ENCODE measurements at places on chromosomes 16 and 17.
A peak's percentile ranks its signal among the peaks of the same experiment; 100 is the strongest.

GRCh38 chr17:35372846-35373533 is 431 bp downstream of the SLFN11 start:
- no peak for DNase-seq

DNA sequence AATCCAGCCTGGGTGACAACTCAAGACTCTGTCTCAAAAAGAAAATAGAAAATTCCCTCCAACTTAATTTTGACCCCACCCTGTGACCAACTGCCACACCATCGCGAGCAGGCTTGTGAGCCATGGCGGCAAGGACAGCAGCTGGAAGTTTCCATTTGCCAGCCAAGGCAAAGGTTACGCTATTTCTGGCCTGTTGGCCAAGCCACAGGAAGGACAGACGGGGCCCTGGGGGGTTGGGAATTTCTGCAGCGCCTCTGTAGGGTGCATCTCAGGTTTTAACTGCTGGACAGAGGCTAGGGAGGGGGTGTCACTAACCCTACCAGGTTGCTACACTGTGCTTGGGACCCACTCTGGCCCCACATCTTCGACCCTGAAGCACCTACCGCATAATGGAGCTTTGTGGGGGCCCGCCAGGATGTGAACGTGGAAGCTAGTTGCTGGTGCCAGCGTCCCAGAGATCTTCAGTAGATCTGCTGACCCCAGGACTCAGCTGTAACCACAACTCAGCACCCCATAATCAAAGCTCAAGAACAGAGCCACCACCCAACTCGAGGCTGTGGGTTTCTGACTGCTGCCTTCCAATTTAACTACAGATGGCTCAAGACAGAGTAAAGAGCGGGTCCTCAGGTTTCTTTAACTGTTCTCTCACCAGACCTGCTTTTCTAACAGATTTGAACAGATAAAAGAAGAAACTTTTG is 10.9 kb downstream of the KIFC3 start:
- no peak for DNase-seq

- no peak for DNase-seq
Observed at GRCh38 chr17:46805771-46806170, 12.7 kb downstream of the WNT3 start.

DNA sequence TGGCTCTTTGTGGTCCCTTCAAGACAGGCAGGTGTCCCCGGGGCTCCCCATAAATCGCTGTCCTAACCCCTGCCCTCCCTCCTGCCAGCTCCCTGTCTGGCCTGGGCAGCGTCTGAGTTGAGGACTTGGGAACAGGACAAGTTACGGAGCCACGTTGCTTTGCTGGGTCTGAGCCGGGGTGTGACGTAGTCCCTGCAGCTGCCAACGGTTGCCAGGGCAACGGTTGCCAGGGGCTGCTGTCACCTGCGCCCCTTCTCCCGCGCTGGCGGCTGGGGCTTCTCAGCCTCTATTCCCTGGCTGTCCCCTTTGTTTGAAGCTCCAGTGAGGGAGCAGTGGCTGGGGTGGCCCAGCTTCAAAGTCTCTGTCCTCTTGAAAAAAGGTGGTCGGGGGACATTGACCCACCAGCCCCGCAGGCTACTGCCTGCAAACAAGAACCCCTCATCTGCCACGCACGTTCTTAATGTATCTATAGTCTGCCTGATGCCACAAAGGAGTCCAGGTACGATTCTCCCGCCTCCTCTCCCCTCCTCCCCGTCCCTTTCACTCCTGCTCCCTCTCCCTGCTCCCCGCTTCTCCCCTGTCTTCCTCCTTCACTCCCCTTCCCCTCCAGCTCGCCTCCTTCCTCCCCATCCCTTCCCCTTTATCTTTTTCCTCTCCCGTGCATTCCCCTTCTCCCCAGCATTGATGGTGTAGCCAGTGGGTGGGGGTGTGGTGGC is 10.9 kb downstream of the ADGRG1 start:
- DNase-seq: no peak

DNA sequence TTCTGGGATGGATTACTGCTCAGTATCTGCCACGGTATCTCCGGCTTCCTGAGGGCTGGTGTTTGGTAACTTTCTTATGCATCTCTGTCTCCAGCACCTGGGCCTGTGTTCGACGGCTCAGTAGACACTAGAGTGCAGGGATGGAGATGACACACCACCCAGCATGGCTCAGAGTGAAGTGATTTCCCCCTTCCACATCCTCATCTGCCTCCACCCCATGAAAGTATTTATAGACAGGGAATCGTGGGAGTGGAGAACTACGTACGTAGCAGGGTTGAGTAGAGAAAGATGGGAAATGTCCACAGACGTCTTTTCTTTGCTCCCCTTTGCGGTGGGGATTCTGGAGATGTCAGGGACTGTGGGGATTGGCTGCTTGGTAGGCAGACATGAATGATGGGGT is 11.8 kb upstream of the SLC25A19 start:
- no peak for DNase-seq

GRCh38 chr16:56610017-56610608 is 1.7 kb downstream of the MT2A start:
- no peak for DNase-seq

GRCh38 chr16:65070831-65071432 is 50.9 kb downstream of the CDH11 start:
- no peak for DNase-seq

- DNase-seq: no peak
Observed at GRCh38 chr17:57264776-57265175, 8.5 kb downstream of the MSI2 start.

DNA sequence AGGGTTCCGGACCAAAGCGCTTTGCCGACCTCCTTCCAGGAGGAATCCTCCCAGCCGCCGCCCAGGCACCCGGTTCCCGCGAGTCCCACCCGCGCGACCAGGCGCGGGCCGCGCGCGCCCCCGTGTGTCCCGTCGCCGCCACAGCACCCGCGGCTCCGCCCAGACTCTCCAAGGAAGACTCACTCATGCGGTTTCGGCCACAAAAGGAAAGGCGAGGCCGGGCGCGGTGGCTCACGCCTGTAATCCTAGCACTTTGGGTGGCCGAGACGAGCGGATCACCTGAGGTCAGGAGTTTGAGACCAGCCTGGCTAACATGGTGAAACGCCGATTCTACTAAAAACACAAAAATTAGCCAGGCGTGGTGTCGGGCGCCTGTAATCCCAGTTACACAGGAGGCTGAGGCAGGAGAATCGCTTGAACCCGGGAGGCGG is 3.5 kb upstream of the PKMYT1 start:
- peak; percentile 91 for DNase-seq

GRCh38 chr16:53920988-53921387 is 217.0 kb downstream of the FTO start:
- no peak for DNase-seq

- no peak for DNase-seq
Observed at GRCh38 chr17:73091770-73092522, 542 bp downstream of the SLC39A11 start.

DNA sequence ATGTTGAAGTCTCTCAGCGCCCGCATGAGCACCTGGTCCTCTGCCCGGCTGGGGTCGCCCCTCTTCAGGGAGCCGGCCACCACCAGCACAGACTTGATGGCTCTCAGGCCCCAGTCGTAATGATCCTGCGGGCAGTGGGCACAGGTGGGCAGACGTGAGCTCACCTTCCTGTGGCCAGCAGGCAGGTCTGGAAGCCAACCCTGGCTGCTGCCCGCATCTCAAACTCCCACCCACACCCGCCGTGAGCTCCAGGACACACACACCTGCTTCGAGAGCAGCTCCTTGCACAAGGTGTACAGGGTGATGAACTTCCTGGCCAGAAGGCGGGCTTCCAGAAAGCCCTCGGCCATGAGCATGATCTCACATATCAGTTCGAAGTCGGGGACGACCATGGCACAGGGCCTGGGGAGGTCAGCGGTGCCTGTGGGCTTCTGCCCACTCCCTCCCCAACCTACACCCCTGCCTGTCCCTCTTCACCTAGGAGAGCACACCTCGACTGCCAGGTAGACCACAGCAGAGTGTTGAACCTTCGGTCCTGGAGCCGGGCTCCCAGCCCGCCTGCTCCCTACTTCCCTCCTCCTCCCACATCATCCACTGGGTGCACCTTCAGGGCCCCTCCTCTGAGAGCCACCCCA is 82.4 kb downstream of the DNAH17 start:
- DNase-seq: no peak

GRCh38 chr16:3101018-3101840 is 2.1 kb upstream of the ZSCAN10 start:
- no peak for DNase-seq

DNA sequence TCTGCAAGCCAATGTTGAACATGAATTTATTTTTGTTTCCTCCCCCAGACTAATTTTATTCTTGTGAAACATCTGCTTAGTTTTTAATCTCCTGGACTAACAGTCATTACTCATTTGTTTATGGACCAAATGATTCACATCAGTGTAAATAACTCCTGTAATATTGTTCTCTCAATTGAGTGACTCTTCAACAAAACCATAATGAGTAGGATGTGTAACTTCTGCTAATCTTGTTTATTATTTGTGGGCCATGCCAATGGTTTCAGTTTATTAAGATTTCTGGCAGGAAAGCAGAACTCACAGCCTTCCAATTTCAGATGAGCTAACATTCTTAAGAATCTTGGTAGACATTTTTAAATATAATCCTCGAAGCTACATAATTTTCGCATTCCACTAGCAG is 1216.3 kb upstream of the GOT2 start:
- DNase-seq: no peak

DNA sequence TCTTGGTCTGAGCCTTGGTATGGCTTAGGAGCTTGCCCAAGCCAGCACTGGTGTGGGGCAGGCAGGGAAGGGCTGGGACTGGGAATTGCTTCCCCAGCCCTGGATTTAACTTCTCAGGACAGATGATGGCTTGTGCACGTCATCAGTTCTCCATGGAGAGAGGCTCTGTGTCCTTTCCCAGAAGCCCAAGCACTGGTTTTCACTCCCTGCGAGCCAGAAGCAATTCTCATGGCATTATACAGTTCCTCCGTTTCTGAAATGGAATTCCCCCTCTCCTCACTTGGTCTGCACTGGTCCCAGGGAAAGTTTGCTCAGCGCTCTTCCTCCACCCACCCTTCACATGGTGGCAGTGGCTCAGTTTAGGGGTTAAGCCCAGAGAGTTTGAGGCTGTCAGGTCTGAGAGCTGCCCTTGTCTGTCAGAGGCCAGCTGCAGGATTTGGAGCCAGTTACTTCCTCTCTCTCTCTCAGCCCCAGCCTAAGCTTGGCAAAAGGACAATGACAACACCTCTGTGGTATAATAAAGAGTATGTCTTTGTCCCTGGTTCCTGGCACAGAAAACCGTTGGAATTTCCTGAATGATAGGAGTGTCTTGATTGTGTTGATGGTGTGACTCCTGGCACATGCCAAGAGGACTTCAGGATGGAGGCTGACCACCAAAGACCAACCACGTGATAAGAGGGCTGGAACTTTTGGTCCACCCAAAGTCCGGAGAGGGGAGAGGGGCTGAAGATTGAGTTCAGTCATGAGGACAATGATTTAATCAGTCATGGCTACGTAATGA is 219.6 kb upstream of the TNRC6C start:
- peak; percentile 36 for DNase-seq

GRCh38 chr17:4043862-4044261 is 79.6 kb upstream of the ATP2A3 start:
- DNase-seq: no peak

GRCh38 chr17:74569020-74570003 is 2.0 kb upstream of the CD300H start:
- no peak for DNase-seq

DNA sequence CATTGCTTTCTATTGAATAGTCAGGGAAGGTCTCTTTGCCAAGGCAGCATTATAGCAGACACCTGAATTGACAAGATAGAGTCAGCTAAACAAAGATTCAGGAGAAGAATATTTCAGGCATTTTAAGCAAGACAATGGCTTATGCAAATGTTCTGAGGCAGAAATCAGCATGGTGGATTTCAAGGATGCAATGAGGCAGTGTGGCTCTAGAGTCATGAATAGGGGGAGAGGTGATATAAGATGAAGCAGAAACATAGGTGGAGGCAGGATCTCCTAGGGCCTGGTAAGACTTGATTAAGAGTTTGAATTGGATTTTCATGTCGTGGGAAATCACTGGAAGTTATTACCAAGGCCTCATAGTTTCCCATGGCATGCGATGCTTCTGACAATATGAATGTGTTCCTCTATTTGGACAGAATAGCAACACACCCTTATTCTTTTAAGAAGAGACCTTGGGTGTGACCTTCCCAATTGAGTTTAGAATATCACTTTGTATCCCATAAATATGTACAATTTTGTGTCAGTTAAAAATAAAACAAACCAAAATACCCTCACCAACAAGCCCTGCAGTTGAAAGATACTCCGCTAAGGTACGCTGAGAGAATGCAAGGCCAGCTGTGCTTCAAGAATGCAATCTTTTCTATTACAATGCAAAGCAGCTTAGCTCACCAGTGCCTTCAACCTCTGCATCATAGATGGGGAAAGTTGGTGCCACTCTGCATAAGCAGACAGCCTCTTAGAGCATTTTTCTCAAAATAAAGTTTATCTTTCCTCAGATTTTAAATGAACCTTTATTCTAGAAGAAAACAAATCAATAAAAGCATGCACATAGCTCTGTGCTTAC is 139.6 kb upstream of the SALL1 start:
- no peak for DNase-seq

DNA sequence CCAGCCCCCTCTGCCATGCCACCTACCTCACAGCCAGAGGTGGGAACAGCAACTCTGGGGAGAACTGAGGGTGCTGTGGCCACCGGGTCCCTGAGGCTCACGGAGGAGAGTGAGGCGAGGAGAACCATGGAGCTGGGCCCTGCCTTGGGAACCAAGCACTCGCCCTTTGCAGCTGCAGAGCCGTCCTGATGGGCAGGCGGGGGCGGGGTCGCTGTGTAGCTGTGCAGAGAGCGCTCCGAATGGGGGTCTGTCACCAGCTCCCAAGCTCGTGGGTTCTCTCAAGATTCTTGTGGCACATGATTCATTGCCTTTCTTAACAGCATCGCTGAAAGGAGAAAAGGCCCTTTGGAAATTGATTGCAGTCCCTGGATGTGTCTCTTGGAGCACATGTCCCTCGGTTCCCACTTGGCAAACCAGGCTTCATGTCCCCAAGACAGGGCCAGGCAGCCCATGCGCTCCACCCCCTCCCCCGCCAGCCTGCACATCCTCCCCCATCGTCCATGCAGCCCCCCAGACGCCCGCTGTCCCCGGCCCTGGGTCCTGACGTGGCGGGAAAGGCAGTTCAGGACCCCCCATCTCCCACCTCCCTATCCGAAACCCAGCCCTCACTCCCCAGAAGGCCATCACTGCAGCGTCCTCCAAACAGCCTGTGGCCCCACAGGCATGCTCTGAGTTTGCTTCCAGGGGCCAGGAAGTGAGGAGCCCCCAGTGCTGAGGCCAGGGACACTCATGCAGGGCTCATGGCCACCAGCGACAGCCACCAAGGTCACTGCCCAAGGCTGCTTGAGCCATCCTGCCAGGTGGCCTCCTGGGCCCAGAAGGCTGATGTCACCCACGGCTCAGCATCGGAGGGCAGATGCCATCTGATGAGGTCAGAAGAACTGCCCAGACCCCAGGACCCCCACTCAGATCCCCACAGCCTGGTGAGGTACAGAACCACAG is 20.6 kb upstream of the CHMP6 start:
- DNase-seq: no peak

DNA sequence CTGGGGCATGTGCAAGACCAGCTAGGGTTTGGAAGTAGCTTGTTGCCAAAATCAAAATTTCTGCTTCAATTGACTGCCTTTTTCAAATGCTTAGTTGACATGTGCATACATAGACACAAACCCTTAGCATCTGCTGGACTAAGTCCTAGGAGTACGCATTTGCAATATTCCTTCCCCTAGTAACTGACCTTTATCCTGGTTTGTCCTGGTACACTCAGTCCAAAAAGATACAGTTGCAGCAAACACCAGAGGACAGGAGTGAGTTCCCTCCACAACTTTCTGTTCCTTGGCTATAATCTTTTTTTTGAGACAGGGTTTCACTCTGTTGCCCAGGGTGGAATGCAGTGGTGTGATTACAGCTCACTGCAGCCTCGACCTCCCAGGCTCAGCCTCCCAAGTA is 290.2 kb upstream of the ERCC4 start:
- DNase-seq: no peak

- DNase-seq: no peak
Observed at GRCh38 chr16:31219154-31219741, 2.3 kb upstream of the PYDC1 start.

Measured in type B pancreatic cell (in vitro differentiated cells).